ENCODE measurements at places on chromosomes 6 and 20.

DNA sequence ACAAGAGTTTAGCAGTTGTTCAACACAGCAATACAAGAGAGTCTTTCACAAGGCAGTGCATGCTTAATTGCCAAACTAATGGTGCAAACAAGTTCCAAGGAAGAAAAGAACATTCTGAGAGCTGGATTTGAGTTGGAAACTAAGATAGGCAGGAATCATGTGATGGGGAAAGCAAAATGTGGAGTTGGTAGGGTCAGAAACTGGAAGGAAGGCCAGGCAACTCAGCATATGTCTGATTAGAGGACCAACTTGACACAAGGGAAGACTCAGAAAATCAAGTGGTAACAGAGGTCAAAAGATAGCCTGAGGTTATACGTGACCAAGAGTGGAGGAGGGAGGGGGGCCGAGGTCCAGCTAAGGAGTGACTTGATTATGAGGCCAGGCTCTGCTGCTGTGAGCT lies 117.3 kb downstream of the SMLR1 start:
- DNase-seq, result no peak

DNA sequence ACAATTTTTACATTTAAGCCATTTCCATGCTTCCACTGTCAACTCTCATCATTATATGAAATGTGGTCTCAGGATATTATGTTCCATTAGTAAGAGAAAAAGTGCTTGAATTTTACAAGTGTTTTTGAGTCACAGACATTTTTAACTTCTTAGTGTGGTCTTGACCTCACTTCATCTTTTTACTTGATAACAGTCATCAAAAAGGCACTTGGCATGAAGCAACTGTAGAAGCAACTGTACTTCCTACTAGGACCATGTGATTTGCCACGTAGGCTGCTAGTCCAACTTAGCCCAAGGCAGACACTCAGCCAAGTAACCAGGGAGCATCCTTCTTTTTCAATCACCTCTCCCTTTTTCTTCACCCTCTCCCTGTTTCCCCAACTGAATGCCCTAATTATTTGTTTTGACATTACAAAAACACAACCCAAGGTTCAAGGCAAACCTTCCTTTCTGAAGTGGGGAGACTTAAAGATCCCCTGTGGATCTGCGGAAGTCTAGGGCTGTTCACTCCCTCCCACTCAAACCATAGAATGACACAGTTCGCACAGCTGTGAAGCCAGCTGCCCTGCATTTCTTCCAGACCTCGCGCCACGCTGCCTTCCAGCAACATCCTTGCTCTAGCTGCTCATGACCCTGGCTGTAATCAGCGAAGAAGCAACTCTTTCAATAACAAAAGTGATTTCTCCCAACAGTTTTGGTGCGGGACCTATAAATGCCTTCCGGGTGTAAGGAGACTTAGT lies 45.0 kb downstream of the PHACTR1 start:
- DNase-seq, result no peak

DNA sequence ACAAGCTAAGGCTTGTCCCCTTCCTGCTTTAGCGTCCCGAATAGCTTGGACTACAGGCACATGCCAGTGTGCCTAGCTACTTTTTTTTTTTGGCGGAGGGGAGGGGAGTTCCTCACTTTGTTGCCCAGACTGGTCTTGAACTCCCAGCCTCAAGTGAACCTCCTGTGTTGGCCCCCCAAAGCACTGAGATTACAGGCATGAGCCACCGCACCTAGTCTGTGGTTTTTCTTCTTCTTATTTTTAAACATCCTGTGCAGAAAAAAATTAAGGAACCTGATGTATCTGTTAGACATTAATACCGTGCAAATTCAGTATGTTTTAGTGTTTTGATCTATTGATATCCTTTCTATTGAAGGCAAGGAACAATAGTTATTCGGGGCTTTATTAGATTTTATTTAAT lies 25.7 kb downstream of the HIVEP1 start:
- DNase-seq, result no peak

- no peak for DNase-seq
These were observed 196.9 kb downstream of the DST start for GRCh38 chr6:56445818-56446217.

- DNase-seq, result no peak
These were observed 183.0 kb upstream of the QKI start for GRCh38 chr6:163231356-163232014.
